ENCODE measurements at places on chromosomes 16 and 17.

GRCh38 chr17:74442670-74443515 is 11.0 kb downstream of the GPRC5C start:
- DNase-seq: peak; percentile 86

- DNase-seq: no peak
Observed at GRCh38 chr17:81217491-81217890, 5.3 kb downstream of the CEP131 start.

- DNase-seq: no peak
Observed at GRCh38 chr16:12412252-12412651, 391.4 kb downstream of the CPPED1 start.

GRCh38 chr16:79250502-79251098 is 349.9 kb downstream of the MAF start:
- peak; percentile 48 for DNase-seq

DNA sequence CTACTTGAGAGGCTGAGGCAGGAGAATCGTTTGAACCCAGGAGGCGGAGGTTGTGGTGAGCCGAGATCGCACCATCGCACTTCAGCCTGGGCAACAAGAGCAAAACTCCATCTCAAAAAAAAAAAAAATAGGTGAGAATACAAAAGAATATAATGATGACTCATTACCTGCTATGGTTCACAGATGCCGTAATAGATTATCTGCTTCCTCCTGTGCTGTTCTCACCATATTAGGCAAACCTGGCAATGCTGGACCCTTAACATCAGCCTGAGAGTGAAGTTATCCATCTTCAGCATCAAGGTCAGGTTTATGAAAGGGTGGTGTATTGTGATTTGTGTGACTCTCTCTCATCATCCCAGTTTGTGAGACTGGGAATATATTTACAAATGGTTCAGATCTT is 271.3 kb upstream of the CPHXL start:
- no peak for DNase-seq
